Anterior cingulate cortex (tissue), 58 donors: ENCODE measurements at places on chromosomes 5 and 9.

- no peak for DNase-seq
These were observed 43.8 kb downstream of the PCDHGC5 start for GRCh38 chr5:141532726-141533125.

DNA sequence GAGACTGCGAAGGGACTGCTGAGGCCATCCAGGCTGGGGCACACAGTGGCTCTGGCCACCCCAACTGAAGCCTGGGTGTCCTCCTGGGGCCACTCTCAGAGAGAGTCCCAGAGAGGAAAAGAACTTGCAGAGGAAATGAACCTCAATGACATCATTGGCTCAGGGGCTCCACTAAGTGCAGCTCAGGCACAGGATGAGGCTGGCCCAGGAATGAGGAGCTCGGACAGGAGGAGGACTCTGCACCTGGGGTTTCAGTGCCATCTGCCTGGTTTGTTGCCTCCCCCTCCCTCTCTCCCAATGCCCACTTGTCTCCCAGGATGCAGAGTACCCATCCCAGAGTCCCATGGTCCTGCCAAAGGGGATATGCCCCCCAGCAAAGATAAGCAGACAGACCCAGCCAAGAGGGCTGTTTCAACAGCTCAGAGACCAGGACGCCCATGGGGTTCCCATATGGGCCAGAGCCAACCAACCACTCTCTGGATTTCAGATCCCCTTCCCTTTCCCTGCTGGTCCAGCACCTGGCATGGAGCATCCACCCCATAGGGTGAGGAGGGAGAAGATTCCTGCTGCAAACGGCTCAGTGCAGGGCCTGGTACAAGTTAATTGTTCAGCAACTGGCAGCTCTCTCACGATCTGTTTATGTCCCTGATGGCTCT, 26.9 kb upstream of the OLFM1 start:
- no peak for DNase-seq

GRCh38 chr5:179912951-179913350, 5.3 kb upstream of the TBC1D9B start:
- no peak for DNase-seq

- no peak for DNase-seq
These were observed 39.8 kb upstream of the RANBP6 start for GRCh38 chr9:6055216-6055615.

DNA sequence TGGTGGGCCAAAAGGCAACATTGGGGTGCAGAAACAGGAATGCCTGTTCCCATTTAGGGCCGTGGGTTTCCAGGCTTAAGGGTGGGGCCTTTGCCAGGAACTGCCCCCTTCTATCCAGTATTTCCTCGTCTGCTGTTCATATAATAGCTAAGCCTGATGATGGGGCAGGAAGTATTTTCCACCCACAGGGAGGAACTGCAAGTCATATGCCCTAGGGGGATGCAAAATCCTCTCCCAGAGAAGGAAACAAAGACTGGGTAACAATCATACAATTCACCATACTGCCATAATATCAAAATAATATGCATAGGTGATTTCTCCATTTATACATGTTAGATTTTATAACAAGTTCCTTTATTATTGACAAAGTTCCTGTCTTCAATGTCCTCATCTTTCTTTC, 20.5 kb upstream of the RPS23 start:
- DNase-seq: no peak

DNA sequence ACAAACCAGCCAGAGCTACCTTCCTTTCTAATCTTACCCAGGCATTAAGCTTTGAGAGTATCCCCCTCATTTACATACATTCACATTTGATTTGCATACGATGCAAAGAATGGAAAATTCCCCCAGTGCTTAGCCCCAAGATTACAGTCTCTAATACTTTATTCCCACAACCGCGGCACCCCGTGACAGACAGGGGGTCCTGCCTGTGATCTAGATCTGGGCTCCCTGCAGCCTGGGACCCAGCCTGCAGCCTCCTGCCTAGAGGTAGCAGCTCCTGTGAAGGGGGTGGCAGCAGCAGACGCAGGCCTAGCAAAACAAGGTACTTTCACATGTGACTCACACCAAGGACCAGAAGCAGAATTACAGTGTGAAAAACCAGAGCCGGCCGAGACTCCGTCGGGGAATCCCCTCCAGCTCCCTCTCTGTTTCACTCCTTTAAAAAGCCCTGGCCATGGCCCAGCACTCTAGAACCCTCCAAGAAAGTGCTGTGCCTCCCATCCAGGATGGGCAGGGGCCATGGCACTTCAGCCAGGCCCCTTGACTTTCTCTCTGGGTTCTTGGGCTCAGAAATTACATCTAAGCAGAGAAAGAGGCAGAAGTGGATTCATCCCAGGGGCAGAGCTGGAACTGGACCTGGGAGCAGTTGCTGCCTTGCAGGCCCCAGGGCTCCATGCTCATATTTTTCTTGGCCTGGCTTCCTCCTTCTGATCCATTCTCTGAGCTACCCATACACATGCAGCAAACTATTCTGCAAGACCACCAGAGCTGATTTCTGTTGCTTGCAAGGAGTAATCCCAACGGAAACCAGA, 14.0 kb upstream of the TCF7 start:
- peak; percentile 11 for DNase-seq

DNA sequence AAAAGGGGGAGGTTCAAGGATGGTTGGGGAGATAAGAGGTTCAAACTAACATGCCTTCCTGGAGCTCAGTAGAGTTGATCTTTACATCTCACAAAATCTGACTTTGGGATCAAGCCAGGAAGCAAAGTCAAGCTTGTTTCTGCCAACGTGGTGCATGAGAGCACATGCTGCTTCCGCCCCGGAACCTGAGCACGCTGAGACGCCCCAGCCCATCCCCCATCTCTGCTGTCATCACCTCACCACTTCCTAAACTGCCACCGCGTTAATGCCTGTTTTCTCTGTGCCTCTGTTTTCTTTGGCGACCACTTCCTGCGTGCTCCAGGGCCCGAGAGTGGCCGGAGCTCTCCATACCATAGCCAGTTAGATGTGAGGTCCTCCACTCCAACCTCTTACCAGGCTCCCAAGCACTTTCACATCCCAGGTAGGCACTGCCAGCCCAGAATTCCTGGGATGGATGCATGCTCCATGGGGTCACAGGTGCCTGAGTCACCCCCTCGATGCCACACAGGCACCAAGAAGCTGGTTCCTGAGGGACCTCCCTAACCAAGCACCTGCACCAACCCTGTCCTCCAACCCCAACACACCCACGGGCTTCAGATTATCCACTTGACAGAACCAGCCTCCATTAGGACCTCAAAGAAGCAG, 31.2 kb upstream of the AFAP1L1 start:
- no peak for DNase-seq

DNA sequence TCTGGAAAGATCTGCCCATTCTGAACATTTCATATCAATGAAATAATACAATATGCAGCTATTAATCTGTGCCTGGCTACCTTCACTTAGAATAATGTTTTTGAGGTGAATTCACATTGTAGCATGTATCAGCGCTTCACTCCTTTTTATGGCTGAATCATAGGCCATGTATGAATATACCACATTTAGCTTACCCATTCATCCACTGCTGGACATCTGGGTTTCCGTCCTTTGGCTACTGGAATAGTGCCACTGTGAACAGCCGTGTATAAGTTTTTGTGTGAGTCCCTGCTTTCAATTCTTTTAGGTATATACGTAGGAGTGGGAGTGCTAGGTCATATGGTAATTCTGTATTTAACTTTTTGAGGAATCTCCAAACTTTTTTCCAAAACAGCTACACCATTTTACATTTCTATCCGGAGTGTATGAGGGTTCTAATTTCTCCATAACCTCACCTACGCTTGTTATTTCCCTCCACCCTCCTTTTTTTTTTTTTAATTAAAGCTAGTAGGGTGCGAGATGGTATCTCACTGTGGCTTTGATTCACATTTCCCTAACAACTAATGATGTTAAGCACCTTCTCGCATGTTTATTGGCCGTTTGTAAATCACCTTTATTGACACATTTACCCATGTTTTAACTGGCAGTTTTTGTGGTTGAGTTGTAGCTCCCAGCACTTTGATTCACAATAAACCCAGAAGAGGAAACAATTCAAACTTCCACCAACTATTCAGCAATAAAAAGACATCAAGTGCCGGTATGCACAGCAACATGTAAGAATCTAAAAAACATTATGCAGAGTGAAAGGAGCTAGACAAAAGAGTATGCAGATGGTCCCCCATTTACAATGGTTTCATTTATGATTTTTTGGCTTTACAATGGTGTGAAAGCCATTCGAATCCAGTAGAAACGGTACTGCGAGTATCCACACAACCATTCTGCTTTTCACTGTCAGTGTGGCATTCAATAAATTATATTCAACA, 8.1 kb downstream of the SEMA4D start:
- DNase-seq: no peak

DNA sequence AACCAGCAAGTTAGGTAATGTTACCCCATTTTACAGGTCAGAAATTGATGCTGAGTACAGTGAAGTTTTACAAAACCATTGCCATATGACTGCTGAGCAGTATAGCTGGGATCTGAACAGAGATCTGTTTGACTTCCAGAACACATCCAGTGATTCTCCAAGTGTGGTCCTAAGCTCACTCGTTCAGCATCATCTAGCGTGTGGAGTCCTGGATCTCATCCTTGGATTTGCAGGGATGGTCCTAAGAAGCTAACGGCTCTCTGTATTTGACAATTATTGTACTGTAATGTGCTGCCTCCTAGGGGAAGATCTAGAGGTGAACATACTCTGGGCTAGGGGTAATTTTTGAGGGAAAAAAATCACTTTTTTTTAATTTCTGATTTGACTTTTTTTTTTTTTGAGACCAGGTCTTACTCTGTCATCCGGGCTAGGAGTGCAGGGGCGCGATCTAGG, 1.4 kb downstream of the SLC26A2 start:
- DNase-seq: no peak

DNA sequence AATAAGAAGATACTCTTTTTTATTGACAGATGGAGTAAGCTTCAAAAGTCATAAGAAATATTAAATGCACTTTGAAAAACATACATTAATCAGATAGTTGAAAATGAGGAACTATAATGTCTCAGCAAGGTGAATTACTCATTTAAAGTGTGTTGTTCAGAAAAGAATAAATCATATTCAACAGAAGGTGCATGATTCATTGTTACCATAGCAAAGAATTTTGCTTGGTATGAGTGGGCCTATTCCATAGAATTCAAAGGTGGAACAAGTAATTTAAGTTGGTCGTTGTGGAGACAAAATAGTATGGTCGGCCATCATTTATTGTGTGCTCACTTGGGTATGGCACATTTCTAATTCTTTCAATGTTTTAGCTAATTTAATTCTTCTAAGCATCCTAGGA, 1920.2 kb upstream of the CDH9 start:
- DNase-seq: no peak

DNA sequence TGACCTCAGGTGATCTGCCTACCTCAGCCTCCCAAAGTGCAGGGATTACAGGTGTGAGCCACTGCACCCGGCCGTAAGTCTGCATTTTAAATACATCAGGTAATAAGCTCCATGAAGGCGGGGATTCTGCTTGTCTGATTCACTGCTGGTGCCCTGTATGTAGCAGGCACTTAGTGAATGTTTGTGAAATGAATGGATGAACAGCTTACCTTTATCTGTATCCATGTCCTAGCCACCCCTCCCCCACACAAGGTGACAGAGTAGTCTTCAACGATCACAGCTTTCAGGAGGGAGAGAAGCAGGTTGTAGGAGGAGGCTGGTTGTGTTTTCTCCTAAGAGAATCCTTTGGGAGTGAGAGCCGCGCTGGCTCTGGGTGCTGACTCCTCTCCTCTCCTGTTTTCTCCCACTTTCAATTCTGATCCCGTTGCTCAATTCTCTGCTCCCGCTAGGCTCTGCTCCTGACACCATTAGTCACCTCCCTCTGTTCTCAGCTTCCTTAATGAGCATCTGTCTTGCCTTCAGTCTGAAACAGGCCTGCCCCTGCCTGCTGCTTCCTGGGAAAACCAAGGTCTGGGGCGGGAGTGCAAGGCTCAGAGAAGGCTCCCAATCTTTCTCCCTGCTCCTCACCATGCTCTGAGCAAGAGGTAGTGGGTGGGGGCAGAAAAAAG, 88.8 kb upstream of the CTNNA1 start:
- DNase-seq: no peak

DNA sequence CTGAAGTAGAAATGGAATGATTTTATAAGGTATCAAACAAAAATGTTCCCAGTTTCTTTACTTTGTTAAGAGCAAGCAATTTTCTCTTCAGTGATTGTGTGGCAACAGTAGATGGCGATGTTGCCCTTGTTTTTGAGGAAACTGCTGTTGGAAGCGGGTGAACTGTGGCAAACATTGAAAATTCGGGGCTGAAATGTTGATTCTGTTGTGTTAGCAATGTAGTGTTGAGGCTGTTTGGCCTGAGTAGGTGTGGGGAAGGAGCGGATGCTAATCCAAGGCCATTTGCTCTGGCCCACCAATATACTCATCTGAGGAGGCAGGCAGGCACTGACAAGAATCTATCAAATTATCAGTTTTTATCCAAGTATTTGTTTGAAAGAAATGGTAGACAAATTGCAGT, 129.8 kb downstream of the SLC12A2 start:
- peak; percentile 28 for DNase-seq

DNA sequence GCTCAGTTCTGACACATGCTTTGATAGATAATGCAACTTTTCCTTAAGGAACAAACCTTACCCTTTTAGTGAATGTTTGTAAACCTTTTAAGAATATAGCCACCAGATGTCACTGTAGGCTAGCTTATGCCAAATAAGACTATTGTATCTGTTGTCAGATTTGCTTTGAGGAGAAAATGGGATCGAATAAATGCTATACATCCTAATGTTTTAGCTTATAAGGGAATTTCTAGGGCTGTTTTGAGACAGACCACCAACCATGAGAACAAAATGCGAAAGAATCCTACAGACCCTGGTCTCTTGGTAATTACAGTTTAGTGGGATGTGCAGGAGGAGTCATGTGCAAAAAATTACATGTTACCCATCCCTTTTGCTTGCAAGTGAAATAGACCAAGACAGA, 127.6 kb upstream of the NMUR2 start:
- no peak for DNase-seq

GRCh38 chr5:174344335-174344734, 298.8 kb downstream of the NSG2 start:
- no peak for DNase-seq

GRCh38 chr5:36724467-36725332, 118.3 kb downstream of the SLC1A3 start:
- no peak for DNase-seq

GRCh38 chr9:93491593-93492232, 38.3 kb upstream of the FAM120AOS start:
- DNase-seq: no peak

DNA sequence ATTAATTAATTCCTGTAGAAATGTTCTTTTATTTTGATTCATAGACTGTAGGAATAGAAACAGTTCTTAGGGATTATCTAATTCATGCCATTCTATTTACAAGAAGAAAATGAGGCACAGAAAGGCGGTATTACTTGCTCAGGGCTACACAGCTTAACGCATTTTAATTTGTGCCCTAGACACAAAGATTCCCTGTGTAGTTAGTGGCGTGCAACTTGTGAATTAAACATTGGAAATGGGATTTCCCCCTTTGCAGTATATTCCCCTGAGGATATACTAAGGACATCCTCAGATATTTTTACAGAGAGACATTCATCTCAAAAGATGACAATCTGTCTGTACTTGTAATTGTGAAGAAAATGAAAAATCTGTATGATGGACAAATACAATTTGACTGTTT, 108.1 kb downstream of the SGCD start:
- DNase-seq: no peak
